CD4-positive, alpha-beta T cell treated with Interleukin-10 for 1 hour (primary cell): ENCODE measurements at places on chromosomes 5 and 9.

DNA sequence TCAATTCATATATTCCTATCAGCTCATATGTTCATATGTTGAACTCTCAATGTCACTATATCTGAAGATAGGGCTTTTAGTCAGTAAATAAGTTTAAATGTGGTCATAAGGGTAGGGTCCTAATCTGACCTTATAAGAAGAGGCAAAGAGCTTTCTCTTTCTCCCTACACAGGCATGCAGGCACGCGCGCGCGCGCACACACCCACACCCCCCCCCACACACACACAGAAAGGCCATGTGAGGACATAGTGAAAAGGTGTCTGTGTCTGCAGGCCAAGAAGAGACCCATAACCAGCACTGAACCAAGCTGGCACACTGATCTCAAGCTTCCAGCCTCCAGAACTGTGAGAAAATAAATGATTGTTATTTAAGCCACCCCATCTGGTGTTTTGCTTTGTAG is 76.0 kb downstream of the PDE4D start:
- DNase-seq, result no peak

DNA sequence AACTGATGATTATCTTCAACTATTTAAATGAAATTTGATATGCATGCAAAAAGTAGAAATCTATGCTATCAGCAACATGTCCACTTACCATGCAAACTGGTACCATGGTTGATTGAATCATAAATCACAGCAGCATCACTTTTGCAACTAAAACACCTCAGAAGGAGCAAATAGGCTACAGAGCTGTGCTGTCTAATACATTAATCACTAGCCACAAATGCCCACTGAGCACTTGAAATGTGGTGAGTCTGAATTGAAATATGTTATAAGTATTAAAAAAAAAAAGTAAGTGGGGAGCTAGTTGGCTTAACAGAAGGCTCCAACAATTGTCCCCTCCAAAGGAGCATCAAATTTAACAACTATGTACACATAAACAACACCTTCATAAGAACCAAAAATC is 112.5 kb downstream of the FAM114A2 start:
- no peak for DNase-seq

- DNase-seq, result no peak
Measured at GRCh38 chr5:67941614-67942401, 273.7 kb upstream of the PIK3R1 start.

GRCh38 chr5:53397141-53397757 is 83.2 kb upstream of the FST start:
- no peak for DNase-seq
